H4 (cell line): ENCODE measurements at places on chromosomes 5 and 9. TPM values are rescaled to one million over a fixed set of nuclear protein-coding genes. Genes with fewer than 3 reads are reported as not detected.

The SLC28A3 gene
- 0.02 TPM in 1 of 2 replicates, not detected in the other for total RNA-seq

DNA sequence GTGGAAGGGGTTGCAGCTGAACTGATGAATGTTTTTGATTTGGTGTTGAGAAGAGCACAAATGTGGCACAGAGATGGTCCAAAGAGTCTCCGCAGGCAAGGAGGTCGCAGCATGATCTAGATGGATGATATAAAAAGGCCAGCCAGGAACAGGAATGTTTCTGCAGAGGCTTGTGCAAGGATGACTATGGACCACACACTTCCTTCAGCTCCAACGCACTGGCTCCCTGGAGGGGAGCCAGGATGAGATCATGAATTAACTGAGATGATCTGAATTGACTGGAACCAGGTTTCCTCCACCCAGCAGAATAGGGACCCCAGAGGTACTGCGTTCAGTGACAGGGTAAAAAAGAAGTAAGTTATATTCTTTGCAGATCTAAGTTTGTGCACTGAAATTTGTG is 89.0 kb downstream of the ARSB start:
- peak; percentile 17 for DNase-seq

DNA sequence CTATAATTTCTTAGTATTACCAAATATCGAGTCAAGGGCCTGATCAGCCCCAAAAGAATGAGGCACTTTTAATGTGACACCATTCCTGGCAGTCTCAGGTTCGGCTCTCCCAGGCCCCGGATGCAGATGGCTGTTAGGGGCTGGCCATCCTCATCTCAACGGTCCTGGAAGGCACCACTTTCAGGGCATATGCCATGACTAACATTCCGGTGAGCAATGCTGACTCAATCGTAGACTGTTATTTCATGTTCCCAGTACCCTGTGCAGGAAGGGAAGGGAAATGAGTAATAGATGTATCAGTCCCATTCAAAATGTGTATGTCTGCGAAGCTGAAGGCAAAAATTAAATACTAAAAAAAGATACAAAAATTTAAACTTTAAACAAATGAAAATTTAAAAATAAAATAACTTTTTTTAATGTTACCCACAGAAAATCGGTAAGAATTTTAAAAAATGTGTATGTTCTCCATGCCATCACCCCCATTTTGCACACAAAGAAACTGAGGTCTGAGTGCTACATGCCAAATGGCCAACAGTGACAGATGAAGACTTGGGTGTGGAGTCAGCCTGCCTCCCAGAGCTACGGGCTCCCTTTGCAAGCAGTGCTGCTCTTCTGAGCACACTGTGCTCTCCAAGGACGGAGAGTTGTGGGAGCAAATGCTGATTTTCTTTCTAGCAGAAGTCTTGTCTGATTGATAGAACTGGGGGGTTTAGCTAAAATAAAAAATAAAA is 79.0 kb downstream of the GLDC start:
- DNase-seq: peak; percentile 82

The SLC34A3 gene
- not detected in 2 replicates for total RNA-seq

The IRX2 gene
- total RNA-seq: 0.10 TPM in 1 of 2 replicates, not detected in the other

DNA sequence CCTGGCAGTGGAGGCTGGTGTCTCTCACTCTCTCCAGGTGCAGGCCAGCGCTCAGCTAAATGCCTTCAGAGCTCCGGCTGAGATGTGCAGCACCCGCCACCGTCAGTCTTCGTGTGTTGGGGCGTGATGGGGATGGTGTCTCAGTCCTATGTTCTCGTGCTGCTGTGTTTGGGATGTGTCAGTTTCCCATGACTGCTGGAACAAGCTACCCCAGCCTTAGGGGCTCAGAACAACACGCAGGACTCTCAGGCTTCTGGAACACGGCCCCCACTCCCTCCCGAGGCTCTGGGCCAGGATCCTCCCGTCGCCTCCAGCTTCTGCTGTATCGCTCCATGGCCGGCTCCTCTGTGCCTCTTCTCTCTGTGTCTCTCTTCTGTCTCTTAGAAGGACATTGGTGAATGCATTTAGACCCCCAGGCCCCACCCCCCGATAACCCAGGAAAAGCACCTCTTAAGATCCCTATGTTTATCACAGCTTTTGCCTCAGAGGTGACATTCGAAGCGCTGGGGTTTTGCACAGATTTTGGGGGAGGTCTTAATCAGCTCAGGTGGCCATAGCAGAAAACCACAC is 9.6 kb upstream of the CEP72 start:
- DNase-seq: no peak

- no peak for DNase-seq
These were observed 111.1 kb upstream of the FBXL7 start for GRCh38 chr5:15388866-15389265.

GRCh38 chr9:99825172-99826046 is 3.7 kb downstream of the NR4A3 start:
- DNase-seq: no peak

DNA sequence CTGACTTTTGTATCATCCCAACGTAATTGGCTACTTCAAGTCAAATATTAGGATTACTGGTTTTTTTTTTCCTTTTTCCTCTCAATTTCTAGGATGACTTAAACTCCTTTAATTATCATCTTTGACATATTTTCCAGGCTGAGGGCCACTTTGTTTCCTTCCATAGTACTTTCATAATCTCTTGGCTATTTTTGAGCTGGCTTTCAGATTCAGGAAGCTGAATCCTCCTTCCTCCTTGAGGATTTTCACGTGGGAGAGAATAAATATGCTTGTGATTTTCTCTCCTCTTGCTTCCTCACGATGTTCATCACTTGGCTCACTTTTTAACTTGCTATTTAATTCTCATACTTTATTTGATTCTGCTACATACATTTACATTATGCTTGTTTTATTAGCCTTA is 88.1 kb downstream of the ITGA1 start:
- DNase-seq: no peak

- peak; percentile 31 for DNase-seq
These were observed 9.7 kb downstream of the MRPL36 start for GRCh38 chr5:1789834-1790471.

The OR13C2 gene
- not detected in 2 replicates for total RNA-seq

- DNase-seq: no peak
These were observed 980 bp downstream of the CCNO start for GRCh38 chr5:55232271-55232984.
